ENCODE measurements at places on chromosomes 12 and 14.

DNA sequence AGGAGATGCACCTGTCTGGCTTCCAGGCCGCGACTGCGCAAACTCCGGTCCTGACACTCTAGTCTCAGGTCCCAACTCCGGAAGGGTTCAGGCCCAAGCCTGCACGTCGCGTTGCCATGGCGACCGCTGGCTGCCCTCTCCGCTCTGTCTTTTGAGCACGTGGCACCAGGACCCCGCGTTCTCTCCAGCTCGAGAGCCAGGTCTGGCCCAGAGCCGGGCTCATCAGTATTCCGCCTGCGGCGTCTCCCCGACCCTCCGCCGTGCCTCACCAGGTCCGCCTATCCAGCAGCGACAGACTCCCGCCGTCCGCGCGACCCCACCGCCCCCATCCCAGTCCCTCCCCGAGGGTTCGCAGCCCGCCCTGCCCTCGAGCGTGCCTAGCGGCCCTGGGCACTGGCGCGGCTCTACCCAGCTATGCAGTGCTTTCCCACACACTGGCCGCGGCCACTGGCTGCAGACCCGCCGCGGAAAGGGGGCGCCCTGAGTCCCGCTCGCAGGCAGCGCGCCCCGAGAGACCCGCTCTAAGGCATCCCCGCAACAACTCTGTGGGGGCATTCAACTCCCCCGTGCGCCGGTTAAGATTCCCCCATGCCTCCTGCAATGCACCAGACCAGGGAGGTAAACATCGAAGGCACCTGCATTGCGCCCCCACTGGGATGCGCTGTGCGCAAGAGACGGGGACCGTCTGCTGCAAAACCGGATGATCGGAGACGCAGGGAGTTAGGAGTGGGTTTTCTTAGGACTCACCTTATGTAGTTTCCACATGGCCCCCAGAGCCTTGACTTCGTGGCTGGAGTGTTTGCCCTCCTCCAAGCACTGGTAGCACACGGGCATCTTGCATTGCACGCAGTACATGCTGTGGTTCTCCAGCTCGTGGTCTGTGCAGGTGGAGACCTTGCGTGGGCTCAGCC lies 1.3 kb downstream of the TRIM9 start:
- no peak for DNase-seq

- no peak for DNase-seq
Observed at GRCh38 chr14:51507906-51508511, 143.7 kb upstream of the FRMD6 start.

DNA sequence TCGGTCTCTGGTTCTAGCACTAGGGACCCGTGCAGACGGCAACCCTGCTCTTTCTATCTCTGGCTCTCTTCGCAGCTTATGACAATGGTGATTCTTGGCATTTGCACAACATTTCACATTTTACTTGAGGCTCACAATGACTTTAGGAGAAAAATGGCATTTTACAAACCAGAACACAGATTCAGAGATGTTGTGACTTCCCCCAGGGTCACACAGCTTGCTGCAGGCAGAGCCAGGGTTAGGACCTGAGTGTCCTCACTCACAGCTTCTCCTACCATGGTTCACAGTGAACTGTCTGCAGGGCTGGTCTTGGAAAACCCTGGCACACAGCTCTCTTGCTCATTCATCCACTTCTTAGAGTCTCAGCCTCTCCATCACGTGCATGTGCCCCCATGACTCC lies 23.7 kb downstream of the P2RX7 start:
- no peak for DNase-seq

- no peak for DNase-seq
Observed at GRCh38 chr14:104138098-104138717, at the start of gene KIF26A. TSS of gene KIF26A (plus strand) at chr14:104138587. CDS start at chr14:104138723, 136 bp downstream.

- DNase-seq: no peak
Observed at GRCh38 chr12:76611533-76611932, 52.0 kb upstream of the OSBPL8 start.

Measured in stimulated activated CD8-positive, alpha-beta memory T cell treated with anti-CD3 and anti-CD28 coated beads, Interleukin-7, amount 100 ng/mL, for 1 hour (primary cell).